Activated T-helper 1 cell treated with anti-CD3 and anti-CD28 coated beads, Interleukin-2, amount 50 U/mL, for 16 hours (primary cell): ENCODE measurements at places on chromosomes 7 and 10.

DNA sequence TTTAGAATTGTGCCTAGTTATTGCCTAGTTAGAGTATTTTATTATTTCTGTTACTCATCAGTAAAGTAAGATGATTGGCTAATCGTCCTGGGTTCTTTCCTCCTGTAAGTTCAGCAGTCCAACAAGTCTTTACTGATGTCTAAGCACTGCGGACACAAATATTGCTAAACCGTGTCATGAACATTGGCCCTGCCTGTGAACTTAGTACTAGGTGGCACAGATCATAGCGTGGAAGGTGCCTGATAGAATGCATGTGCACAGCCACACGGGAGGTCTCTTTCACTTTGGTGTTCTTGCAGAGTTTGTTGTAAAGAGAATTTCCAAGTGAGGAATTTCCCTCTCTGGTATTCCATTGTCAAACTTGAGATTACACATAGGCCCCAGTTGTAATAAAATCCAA is 38.0 kb downstream of the RBM33 start:
- no peak for DNase-seq

DNA sequence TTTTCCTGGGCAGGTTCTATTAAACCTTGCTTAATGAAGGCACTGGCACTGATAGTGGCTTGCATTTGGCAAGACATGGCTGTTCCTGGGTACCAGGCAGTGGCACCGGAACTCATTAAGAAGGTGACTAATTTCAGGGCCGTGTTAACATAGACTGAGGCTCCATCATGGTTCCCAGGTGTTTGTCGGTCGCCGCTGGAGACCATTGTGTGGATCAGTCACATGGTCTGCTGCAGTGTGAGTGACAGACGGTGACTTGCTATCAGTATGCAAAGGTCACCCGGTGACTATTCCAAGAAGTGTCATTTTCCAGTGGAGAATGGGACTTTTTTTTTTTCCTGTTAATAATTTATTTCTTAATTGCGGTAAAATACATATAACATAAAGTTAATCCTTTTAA is 106.3 kb downstream of the INSYN2A start:
- DNase-seq: no peak

DNA sequence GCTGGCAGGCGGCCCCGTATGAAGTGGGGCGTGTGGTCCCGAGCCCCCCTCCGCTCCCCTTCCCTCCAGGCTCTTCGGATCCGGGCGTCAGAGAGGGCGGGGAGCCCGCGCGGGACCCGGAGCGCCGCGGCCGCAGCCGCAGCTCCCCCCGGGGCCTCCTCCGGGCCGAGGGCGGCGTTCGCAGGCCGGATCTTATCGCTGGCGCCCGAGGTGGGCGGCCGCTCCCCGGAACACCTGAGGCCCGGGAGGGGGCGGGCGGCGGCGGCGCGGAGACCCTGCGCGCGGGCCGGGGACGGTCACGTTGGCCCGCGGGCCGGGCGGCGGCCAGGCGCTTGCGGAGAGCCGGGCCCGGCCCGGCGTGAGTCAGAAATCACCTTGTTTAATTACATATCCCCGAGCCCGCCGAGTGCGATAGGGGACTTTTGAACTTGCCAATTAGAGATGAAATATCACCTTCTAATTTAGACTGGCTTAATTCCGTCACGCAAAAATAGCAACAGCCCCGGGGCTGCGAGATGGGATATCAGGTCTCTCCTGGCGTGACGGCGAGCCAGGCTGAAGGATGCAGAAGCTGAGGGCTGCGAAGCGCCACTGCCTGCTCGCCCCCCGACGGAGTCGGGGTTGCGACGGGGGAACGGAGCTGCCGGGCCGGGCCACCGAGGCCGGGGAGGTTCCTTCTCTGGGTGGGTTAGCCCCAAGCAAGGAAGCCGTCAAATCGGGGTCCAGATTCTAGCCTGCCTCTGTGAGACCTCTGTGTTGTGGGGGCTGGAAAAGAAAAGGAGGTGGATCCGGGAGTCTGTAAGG is 43.4 kb downstream of the LDB3 start:
- DNase-seq: peak; percentile 16

DNA sequence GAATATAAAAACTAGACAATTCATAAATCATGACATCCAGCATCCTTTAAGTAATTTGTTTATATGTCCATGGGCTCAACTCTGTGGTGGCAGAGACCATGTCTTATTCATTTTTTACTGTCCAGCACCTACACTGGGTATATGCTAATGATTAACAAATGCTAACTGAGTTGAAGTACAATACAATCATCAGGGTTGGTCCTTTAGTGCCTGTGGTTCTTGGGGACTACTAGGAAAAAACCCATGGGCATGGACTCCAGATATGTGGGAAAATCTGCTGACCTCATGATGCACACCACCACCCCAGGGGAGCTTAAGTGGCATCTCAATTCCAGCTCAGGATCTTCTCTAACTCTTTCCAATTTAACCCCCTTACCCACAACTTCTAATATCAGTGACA is 85.3 kb upstream of the YAE1 start:
- DNase-seq: no peak
